Esophagus squamous epithelium (tissue), 5 donors: ENCODE measurements at places on chromosomes 1 and 21.

- DNase-seq, result no peak
Observed at GRCh38 chr1:225990705-225991464, 8.3 kb downstream of the SDE2 start.

GRCh38 chr1:198183605-198184004 lies 26.8 kb downstream of the NEK7 start:
- no peak for DNase-seq

- DNase-seq, result no peak
Observed at GRCh38 chr1:111729946-111730681, 9.1 kb downstream of the INKA2 start.

GRCh38 chr1:155011437-155012025 lies 8.9 kb downstream of the ZBTB7B start:
- no peak for DNase-seq

DNA sequence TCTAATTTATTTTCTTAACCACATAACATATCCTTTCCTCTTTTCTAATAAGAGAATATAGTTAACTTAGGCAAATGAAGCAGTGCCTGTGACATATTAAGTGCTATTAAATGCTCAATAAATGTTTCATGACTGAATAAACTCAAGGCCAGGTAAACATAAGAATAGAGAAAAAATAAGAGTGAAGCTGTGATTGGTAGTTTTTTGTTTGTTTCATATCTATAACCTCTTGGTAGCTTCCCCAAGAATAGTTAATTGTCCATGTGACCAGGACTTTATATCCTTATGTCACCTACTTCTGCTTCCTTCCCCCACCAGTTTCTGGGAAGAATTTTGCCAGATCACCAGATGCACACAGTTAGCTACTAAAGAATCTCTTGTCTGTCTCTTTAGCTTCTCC lies 295.1 kb upstream of the ST6GALNAC5 start:
- no peak for DNase-seq

GRCh38 chr1:83922431-83922830 lies 76.5 kb downstream of the TTLL7 start:
- DNase-seq, result no peak

GRCh38 chr21:35204125-35204524 lies 155.0 kb upstream of the RUNX1 start:
- no peak for DNase-seq

GRCh38 chr1:166083887-166084286 lies 82.9 kb downstream of the FAM78B start:
- no peak for DNase-seq

- DNase-seq, result no peak
Observed at GRCh38 chr1:173411835-173412742, 65.0 kb upstream of the PRDX6 start.

DNA sequence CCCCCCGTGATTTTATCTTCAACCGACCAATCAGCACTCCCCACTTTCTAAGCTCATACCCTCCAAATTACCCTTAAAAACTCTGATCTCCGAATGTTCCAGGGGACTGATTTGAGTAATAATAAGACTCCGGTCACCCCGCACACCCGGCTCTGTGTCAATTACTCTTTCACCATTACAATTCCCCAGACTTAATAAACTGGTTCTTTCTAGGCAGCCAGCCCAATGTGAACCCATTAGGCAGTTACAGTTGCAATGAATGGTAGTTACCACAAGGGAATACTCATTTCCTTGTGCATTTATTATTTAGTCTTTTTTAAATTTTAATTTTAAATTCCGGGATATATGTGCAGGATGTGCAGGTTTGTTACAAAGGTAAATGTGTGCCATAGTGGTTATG lies 177.9 kb downstream of the HFM1 start:
- DNase-seq, result no peak

GRCh38 chr1:213742992-213743391 lies 244.8 kb upstream of the PROX1 start:
- no peak for DNase-seq

DNA sequence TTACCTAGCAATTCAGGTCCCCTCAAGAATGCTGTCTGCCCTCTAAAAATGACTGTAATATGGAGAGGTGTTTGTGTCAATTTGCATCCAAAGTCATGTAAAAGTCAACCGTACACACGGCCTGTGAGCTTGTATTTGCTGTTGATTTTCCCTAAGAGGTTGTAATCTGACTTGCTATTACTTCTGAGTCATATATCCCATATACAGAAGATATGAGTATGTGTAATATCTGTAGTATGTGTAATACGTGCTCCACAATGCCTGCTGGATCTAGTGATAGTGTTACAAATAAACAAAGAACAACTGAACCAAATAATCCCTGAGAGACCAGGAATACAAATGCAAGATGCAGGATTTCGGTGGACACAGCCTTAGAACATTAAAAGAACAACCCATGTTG lies 1.4 kb upstream of the KCNJ6 start:
- no peak for DNase-seq

DNA sequence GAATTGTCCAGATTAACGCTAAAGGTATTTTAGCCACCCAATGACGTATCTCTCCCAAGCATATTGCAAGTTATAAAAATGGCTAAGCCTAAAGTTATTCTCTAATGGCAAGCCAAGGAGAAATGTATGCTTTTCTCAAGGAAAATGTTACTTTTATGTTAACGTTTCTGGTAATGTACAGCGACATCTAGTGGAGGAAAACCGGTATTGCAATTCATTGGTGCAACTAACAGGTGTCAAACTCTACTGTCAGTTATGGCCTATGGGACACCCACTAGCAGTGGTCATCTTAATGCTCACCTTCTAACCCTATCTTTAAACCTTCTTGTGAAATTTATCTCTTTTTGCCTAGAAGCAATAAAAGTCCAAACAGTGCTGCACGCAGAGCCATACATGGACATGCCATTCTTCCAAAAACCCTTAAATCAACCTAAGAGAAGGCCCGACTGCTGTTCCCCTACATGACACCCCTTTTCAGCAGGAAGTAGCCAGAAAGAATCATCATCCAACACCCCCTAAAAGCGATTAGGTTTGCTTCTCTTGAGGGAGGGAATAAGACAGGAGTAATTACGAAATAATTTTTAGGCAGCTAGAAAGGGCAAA lies 68.7 kb upstream of the LRIF1 start:
- DNase-seq, result no peak

GRCh38 chr1:68278221-68278620 lies 45.9 kb upstream of the WLS start:
- no peak for DNase-seq

DNA sequence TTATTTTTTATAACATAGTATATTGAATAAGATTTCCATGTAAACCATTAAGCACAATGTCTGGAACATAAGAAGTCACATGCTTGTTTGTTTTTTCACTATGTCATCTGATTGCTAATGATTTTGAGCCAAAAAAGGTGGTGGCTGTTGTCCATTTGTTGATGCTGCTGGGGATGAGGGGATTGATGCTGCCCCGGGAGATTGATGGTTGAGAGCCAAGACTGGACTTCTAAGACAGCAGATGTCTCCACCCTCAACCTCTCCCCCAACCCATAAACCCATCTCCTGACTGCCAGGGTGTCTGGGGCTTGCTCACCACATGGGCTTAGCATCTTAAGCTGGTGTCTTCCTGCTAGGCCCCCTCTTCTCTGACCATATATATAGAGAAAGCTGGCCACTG lies 35.8 kb upstream of the CD34 start:
- DNase-seq, result no peak

- no peak for DNase-seq
Observed at GRCh38 chr21:36846631-36847030, 119.8 kb downstream of the HLCS start.

- no peak for DNase-seq
Observed at GRCh38 chr1:174966008-174966572, 33.7 kb upstream of the CACYBP start.

GRCh38 chr21:31298618-31299269 lies 45.3 kb downstream of the TIAM1 start:
- no peak for DNase-seq

DNA sequence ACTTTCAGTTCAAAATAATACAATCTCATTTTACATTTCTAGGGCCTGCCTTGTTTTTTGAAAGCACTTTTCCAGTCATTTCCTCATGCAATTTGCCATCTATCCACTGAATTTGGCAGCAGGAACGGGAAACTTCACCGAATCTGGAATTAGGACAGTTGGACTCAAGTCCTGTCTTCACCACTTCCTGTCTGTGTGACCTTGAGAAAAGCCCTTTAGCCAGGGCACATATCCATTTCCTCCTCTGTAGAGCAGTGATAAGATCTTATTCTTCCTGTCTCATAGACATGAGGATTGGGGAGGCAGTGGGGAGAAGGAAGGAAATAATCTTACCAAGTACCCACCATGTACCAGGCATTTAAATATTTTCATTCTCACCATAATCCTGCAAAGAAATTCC lies 12.0 kb downstream of the VAV3 start:
- DNase-seq, result no peak

GRCh38 chr1:109517337-109517736 lies 7.8 kb upstream of the AMIGO1 start:
- no peak for DNase-seq
